CD4-positive, CD25-positive, alpha-beta regulatory T cell (primary cell): ENCODE measurements at places on chromosomes 3 and 15. TPM values are rescaled to one million over a fixed set of nuclear protein-coding genes. Genes with fewer than 3 reads are reported as not detected.

GRCh38 chr3:72134989-72135451 is 350.1 kb upstream of the PROK2 start:
- H3K27ac ChIP-seq = no peak overlapping the region
- H3K4me1 ChIP-seq = peaks cover 9% of the 10 kb centered on the region
- H3K27me3 ChIP-seq = no peaks in the 10 kb centered on the region
- no peak overlapping the region for H3K4me3 ChIP-seq
- peak; percentile 4 for DNase-seq

- H3K36me3 ChIP-seq = peaks cover 91% of the 10 kb centered on the region
- peaks cover 32% of the 10 kb centered on the region for H3K4me1 ChIP-seq
- no peak for DNase-seq
These were observed 57.2 kb downstream of the OXNAD1 start for GRCh38 chr3:16322189-16322588.

GRCh38 chr3:146929696-146930095 is 324.6 kb upstream of the PLSCR5 start:
- H3K4me3 ChIP-seq = no peak overlapping the region
- DNase-seq = no peak
- H3K4me1 ChIP-seq = no peaks in the 10 kb centered on the region
- H3K27ac ChIP-seq = no peak overlapping the region
- H3K36me3 ChIP-seq = no peaks in the 10 kb centered on the region
- no peaks in the 10 kb centered on the region for H3K27me3 ChIP-seq

DNA sequence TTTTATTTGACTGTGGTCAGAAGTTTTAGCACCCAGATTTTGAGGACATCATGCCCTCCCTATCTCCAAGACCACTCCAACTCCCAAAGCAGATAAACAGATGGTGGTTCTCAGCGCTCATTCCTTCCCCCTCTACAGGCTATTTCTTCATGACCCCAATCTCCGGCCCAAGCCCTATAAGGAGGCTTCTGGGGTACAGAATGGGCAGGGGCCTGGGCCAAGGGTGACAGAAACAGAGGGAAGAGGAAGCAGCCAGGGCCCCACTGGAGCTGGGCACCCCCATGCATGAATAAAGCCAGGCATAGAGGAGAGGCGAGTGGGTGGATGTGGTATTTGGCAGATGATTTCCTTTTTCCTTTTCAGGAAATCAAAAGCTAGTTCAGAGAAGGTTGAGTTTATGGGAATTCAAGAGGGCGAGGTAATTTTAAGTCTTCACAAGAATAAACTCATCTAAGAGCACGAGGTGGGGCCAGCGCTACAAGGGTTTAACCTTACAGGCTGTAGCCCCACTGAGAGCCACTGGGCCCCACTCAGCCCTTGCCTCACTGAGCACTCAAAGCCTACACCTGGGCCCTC is 104.8 kb upstream of the HERC1 start:
- peak; percentile 21 for DNase-seq
- H3K4me1 ChIP-seq = peaks cover 5% of the 10 kb centered on the region
- H3K4me3 ChIP-seq = no peak overlapping the region
- no peaks in the 10 kb centered on the region for H3K36me3 ChIP-seq
- no peak overlapping the region for H3K27ac ChIP-seq
- no peaks in the 10 kb centered on the region for H3K27me3 ChIP-seq

DNA sequence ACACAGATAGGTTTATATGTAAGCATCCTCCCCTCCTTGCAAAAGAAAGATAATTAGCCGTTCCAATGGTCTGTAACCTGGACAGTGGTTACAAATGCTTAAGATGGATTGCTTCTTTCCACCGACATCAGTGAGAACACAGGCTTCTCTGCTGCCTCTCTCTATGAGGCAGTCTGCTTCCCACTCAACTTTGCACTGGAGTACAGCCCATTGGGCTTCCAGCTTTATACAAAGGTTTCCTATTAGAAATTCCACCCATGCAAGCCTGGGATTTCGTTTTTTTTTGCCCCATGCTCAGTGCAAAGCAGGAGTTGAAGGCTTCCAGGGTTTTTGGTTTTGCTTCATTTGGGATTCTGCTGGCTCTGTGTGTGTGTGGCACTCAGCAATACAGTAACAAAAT is 47.3 kb upstream of the C3orf22 start:
- no peaks in the 10 kb centered on the region for H3K4me1 ChIP-seq
- no peak overlapping the region for H3K27ac ChIP-seq
- H3K27me3 ChIP-seq = no peaks in the 10 kb centered on the region
- H3K4me3 ChIP-seq = no peak overlapping the region
- H3K36me3 ChIP-seq = no peaks in the 10 kb centered on the region

GRCh38 chr15:92271179-92271578 is 122.5 kb upstream of the ST8SIA2 start:
- no peak overlapping the region for H3K27ac ChIP-seq
- H3K27me3 ChIP-seq = peaks cover 2% of the 10 kb centered on the region
- no peaks in the 10 kb centered on the region for H3K4me1 ChIP-seq
- no peak overlapping the region for H3K4me3 ChIP-seq
- H3K36me3 ChIP-seq = no peaks in the 10 kb centered on the region

DNA sequence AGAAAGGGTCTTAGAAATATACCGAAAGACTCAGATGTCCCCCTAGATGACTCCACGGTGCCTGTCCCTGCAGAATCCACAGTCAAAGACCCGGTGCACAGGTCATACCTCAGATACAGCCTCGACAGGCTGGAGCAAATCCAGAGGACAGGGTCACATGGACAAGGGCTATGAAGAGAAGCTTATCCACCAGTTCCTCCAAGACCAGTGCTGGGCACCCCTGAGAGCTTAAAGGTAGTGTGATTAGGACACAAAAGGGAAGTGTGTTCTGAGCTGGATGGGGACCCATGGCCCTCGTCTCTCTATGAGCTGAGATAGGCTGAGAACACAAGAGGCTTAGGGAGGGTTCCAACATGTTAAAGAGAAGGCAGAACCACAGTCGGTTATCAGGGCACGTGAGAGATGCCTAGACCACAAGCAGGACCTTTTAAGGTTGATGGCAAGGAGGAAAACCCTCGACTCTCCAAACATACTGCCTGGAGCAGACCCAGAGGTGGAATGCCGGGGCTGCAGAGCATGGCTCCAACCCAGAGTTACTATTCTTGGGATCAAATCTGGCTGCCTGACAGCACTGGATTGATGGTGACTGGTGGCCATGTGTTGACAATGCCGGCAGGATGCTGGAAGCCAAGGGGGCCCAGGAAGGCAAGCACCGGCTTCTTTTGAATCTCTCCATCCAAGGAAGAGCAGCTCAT is 46.9 kb downstream of the ADCY5 start:
- H3K36me3 ChIP-seq = no peaks in the 10 kb centered on the region
- no peak for DNase-seq
- no peak overlapping the region for H3K4me3 ChIP-seq
- H3K4me1 ChIP-seq = no peaks in the 10 kb centered on the region
- no peak overlapping the region for H3K27ac ChIP-seq

- no peak overlapping the region for H3K4me3 ChIP-seq
- H3K27ac ChIP-seq = no peak overlapping the region
- no peaks in the 10 kb centered on the region for H3K27me3 ChIP-seq
- H3K36me3 ChIP-seq = no peaks in the 10 kb centered on the region
These were observed 243.5 kb upstream of the TPM1 start for GRCh38 chr15:62799037-62799436.

GRCh38 chr15:63858881-63859280 is 25.1 kb upstream of the HERC1 start:
- H3K27me3 ChIP-seq = no peaks in the 10 kb centered on the region
- H3K36me3 ChIP-seq = no peaks in the 10 kb centered on the region
- no peak for DNase-seq
- H3K4me3 ChIP-seq = peak overlapping the region; percentile 61

- DNase-seq = peak; percentile 36
- H3K27ac ChIP-seq = peak overlapping the region; percentile 88
- H3K36me3 ChIP-seq = no peaks in the 10 kb centered on the region
- H3K4me1 ChIP-seq = peaks cover 97% of the 10 kb centered on the region
These were observed 129.6 kb downstream of the FOXP1 start for GRCh38 chr3:71453822-71454511.

- no peaks in the 10 kb centered on the region for H3K36me3 ChIP-seq
- H3K4me1 ChIP-seq = no peaks in the 10 kb centered on the region
- H3K27ac ChIP-seq = no peak overlapping the region
- no peak for DNase-seq
- H3K27me3 ChIP-seq = no peaks in the 10 kb centered on the region
- H3K4me3 ChIP-seq = no peak overlapping the region
These were observed 146.6 kb upstream of the PEX5L start for GRCh38 chr3:180183346-180183745.

DNA sequence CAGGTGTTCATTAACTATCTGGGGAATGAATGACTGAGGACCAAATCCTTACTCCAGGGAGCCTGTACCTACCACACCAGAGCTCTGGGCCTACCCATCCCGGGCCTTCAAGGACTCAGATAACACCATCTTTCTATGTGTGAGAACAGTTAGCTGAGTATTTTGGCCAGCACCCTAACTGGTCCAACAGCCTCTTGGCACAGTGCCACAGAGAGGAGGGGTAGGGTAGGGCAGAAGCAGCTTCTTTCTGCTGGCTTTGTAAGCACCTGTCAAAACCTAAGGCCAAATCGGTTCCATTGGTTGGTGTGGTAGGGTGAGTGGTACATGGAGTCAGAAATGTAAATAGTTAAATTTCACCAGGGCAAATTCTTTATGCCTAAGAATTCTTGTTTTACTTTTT is 26.7 kb downstream of the ISL2 start:
- H3K4me3 ChIP-seq = no peak overlapping the region
- no peaks in the 10 kb centered on the region for H3K27me3 ChIP-seq
- no peak overlapping the region for H3K27ac ChIP-seq
- H3K36me3 ChIP-seq = no peaks in the 10 kb centered on the region
- H3K4me1 ChIP-seq = no peaks in the 10 kb centered on the region

DNA sequence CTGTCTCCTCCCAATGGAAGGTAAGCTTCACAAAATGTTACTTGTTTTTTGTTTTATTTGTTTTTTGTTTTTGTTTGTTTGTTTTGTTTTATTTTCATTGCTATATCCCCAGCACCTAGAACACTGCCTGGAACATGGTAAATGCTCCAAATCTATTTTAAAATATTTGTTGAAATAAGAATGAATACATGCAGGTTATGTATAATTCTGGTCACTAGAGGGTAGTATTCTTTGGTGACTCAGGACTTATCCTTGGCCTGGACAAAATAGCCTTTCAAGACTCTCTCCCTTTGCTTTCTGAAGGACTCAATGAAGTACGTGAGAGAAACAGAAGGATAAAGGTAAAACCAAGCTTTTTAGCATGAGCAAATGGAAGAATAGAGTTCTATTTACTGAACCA is 46.9 kb upstream of the PPP2R3A start:
- H3K4me1 ChIP-seq = no peaks in the 10 kb centered on the region
- DNase-seq = no peak
- H3K27me3 ChIP-seq = peaks cover 2% of the 10 kb centered on the region
- no peak overlapping the region for H3K4me3 ChIP-seq

- H3K36me3 ChIP-seq = peaks cover 26% of the 10 kb centered on the region
- H3K27me3 ChIP-seq = no peaks in the 10 kb centered on the region
- DNase-seq = no peak
These were observed 137.0 kb downstream of the GHSR start for GRCh38 chr3:172311217-172311616.

GRCh38 chr3:13851997-13852637 is 27.8 kb downstream of the WNT7A start:
- no peak overlapping the region for H3K4me3 ChIP-seq
- H3K27ac ChIP-seq = no peak overlapping the region

DNA sequence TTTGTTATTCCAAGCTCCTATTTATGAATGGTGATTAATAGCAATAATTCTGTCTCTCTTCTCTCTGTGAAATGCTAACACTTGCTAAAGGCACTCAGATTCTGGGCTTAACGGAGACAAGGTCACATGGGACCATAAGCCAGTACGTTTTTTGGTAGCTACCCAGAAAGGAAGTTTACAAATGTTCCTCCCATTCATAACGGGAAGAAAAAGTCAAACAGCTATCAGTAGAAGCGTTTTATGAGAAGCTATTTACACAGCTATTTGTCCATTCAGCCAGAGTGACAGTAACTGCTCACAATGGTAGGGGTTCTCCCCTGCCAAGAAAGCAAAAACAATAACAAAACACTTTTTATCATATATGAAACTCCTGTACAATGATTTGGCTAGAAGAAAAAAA is 51.5 kb downstream of the ZMAT3 start:
- H3K27me3 ChIP-seq = no peaks in the 10 kb centered on the region
- no peak overlapping the region for H3K4me3 ChIP-seq
- no peak for DNase-seq
- H3K4me1 ChIP-seq = peaks cover 5% of the 10 kb centered on the region
- peaks cover 4% of the 10 kb centered on the region for H3K36me3 ChIP-seq

DNA sequence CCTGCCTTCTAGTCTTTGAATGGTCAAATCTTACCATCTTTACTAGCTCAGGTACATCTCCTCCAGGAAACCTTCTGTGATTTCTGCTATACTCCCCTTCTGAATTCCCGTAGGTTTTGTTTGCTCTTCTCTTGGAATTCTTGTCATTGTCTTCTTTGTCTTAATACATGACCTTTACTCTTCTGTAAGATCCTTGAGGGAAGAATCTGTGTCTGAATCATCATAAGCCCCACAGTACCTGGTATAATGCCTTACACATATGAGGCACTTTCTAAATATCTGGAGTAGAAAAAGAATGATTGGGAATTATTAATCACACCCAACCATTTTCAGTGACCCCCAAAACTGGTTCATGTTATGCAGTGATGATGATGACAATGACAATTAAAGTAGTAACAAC is 210.1 kb upstream of the NR2E3 start:
- DNase-seq = no peak
- no peak overlapping the region for H3K4me3 ChIP-seq
- H3K36me3 ChIP-seq = no peaks in the 10 kb centered on the region
- no peaks in the 10 kb centered on the region for H3K4me1 ChIP-seq
- H3K27me3 ChIP-seq = no peaks in the 10 kb centered on the region
- H3K27ac ChIP-seq = no peak overlapping the region

- H3K27ac ChIP-seq = no peak overlapping the region
- no peaks in the 10 kb centered on the region for H3K27me3 ChIP-seq
- no peak for DNase-seq
- no peaks in the 10 kb centered on the region for H3K36me3 ChIP-seq
These were observed 73.0 kb upstream of the POMGNT2 start for GRCh38 chr3:43178891-43179366.

GRCh38 chr3:57046101-57046765 is 14.2 kb upstream of the SPATA12 start:
- H3K4me3 ChIP-seq = no peak overlapping the region
- no peak for DNase-seq
- H3K27ac ChIP-seq = no peak overlapping the region
- H3K27me3 ChIP-seq = peaks cover 3% of the 10 kb centered on the region
- H3K4me1 ChIP-seq = no peaks in the 10 kb centered on the region
- H3K36me3 ChIP-seq = no peaks in the 10 kb centered on the region

ASB7 gene
- total RNA-seq = 20.3 TPM

SH2D7 gene
- total RNA-seq = not detected

ARMC8 gene
- 98.1 TPM for total RNA-seq

GABRR3 gene
- total RNA-seq = not detected

MORC1 gene
- 0.12 TPM for total RNA-seq

SCN11A gene
- total RNA-seq = not detected

SYNPR gene
- total RNA-seq = not detected

ZNF80 gene
- 1.7 TPM for total RNA-seq

USP3 gene
- total RNA-seq = 223 TPM

ADIPOQ gene
- not detected for total RNA-seq
